DMS153 (cell line): ENCODE measurements at places on chromosomes 2 and 18.

- no peak for DNase-seq
Observed at GRCh38 chr2:165219481-165219880, 15.6 kb upstream of the SCN3A start.

GRCh38 chr2:82796132-82796531 lies 1662.9 kb downstream of the SUCLG1 start:
- DNase-seq, result no peak

DNA sequence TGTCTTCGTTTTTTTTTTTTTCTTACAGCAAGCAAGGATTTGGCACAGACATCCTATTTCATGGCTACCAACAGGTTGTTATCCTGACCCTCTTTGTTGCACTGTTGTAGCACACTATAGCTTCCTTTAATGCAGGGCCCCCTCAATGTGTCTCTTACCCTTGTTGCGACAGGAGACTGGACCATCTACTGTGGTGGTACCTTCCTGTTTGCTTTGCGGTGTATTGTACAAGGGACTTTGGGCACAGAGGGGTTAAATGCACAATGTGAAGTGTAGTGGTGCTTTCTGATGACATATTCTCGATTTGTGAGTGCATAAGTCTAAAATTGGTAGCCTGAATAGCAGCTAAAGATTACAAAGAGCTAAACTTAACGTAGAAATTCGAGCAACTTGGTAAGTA lies 27.5 kb downstream of the CCNT2 start:
- no peak for DNase-seq

DNA sequence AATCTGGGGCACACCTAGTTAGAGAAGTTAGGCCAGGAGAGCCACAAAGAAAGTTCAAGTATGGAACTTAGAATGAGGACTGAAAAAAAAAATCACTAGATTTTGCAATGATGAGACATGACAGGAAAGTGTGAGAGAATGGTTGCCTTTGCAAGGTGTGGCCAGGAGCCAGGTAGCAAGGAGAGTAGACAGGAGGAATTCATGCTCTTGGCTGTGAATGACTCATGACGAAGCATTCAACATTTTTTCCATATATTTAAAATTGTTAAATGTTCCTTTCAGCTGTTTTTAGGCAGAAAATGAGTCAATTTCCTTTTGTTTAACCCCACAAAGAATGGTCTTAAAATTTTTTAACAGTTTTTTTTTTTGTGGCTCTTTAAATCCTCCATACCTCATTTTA lies 636.9 kb downstream of the PLCL1 start:
- DNase-seq, result no peak

GRCh38 chr18:26422472-26423162 lies 125.7 kb downstream of the KCTD1 start:
- no peak for DNase-seq

- DNase-seq, result no peak
Observed at GRCh38 chr2:156064540-156064939, 268.0 kb downstream of the NR4A2 start.

DNA sequence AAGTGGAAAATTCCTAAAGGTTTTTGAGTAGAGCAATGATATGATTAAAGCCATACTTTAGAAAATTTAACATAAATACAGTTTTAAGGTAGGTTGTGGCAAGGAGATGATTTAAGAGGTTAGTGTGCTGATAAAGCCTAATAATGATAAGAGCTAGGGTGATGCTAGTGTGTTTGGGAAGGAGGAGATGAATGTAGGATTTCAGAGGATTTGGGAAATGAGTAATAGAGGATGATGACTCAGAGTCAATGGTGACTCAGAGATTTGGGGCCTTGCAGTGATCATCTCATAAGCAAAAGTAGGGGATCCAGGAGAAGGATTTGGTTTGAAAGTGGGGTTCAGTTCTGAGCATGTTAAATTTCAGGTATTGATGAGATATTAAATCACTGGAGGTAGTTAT lies 23.3 kb downstream of the STAMBP start:
- DNase-seq, result no peak
